ENCODE measurements at places on chromosomes 13 and 19.

GRCh38 chr19:2534423-2535013 is 58.6 kb downstream of the GADD45B start:
- DNase-seq, result no peak

- DNase-seq, result no peak
Measured at GRCh38 chr19:51024924-51025323, 1.5 kb downstream of the KLK11 start.

DNA sequence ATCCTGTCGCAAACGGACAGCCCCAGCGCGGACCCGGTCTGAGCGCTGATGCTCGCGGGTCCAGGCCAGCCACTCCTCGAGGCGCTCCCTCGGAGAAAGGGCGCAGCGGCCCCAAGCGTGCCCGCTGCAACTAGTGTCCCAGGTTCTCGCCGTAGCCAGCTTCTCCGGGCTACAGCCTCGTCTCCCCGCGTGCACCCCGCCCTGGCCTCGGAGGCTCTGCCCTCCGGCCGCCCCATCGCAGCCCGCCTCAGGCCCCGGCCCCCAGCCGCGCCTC is 487 bp downstream of the FLT1 start:
- no peak for DNase-seq

DNA sequence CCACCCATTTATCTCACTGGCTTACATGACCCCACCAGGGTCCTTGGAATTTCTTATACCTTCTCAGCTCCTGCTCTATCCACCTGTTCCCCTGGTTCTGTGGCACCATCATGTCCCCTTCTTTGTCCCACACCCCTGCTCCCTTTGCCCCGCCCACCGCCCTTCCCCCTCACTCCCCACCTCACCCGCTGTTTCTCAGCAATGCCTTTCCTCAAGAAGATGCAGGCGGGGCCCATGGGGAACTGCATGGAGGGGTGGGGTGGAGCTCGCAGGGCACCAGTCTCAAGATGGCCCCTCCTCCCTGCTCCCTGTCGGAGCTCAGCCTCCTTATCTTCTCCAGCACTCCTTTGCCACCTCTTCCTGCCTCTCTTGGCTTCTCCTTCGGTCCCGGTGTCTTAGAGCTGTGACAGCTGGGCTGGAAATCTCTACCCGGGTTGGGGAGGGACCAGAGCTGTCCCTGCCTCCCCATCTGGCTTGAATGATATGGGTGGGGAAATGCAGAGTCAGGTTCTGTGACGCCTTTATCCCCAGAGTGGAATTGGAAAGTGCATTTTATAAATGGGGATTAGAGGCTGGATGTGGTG is at the start of gene CABP5:
CABP5 (minus strand) TSS at position 405 of the 584 bp plus-strand sequence; CDS start at position 248, 157 bp downstream.
- no peak for DNase-seq

GRCh38 chr19:7140137-7140536 is 70.6 kb downstream of the ZNF557 start:
- DNase-seq, result no peak

DNA sequence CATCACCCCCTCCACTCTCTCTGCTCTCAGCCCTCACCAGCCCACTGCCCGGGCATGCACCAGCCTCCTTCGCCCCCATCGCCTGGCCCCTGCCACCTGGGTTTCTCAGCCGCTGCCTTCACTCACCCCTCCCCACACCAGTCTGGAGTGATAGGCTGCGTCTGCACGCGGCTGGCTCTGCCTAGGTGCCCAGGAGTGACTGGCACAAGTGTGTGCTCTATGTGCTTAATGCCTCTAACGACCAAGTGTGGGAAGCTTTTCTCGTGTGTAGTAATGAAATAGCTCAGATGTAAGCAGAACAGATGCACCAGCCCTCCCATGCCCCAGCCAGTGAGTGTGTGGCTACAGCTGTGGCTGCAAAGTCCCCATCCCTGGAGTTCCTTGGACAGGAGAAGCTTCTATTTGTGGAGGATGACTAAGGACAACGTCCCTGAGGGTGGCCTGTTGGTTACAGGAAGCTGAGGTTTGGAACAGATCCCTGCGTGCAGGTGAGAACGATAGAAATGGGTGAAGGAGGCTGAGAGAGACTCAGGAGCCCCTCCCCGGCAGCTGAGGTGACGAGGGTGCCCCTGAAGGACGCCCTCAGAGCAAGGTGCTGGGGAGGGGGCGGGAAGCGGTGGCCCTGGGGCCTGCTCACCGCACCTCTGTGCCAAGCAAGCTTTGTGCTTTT is 35.6 kb downstream of the ATP11A start:
- DNase-seq, result no peak

GRCh38 chr13:75329723-75330122 is 152.2 kb downstream of the TBC1D4 start:
- no peak for DNase-seq

- DNase-seq, result no peak
Measured at GRCh38 chr13:93788456-93788855, 561.8 kb downstream of the GPC6 start.

DNA sequence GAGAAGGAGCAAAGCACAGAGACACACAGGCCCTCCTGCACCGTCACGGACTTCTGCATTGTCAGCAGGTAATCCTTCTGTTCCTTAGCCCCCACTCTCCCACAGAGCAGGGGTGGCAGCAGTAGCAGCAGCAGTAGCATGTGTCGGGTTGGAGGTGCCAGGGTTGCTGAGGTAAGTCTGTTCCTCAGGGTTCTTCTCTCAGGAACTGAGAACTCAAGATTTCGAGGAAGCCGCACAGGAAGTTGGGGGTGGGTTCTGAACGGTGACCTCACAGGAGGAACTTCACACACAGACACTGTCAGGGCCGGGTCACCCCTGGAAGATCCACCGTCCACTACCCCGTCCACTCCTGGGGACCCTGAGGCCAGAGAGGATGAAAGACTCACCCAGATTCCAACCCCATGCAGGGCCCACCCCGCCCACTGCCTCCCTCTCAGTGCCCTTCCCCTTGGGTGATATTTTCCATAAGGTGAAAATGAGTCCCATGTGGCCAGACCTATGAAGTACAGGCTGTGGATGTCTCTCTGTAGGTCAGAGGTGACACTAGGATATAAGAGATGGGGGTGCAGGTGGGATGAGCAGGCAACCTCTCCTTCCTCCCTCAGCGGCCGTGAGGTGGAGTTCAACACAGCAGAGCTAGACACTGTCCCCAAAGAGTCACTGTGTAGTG is at the start of gene SIGLEC12:
SIGLEC12 (minus strand) TSS at position 207 of the 670 bp plus-strand sequence; CDS start at position 140, 67 bp downstream.
- no peak for DNase-seq

DNA sequence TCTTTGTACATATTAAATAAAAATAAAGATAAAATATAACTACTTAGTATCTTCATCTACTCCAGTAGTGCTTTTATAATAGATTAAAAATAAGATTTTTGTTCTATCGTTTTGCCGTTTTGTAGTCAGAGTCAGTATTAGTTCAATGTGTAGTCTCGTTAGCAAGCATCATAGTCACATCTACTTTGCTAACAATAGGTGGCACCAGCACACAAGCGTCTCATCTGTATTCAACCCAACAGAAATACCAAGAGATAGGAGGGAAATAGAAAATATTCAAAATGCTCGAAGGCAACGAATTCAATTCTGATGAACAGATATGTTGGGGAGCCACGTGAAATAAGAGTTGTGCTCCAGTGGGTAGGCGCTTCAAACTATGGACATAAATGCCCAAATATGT is 21.4 kb upstream of the MICU2 start:
- no peak for DNase-seq

DNA sequence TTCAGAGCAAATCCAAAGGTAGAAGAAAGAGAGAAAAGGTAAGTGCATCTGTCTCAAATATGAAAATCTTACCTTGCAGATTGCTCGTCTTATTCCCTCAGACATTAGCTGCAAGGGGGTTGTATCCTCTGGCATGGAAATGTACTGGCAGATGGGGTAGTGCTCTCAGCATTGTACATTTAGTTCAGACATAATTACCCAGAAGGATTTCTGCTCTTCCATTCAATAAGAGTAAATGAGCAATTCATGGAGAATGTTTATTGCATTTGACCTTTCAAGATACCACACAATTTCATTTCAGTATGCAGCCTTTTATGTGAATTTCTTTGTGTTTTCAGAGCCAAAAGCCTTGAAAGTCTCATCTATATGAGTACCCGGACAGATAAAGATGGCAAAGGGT is 63.8 kb downstream of the SCEL start:
- no peak for DNase-seq

- no peak for DNase-seq
Measured at GRCh38 chr13:110421061-110421460, 114.0 kb downstream of the COL4A2 start.

DNA sequence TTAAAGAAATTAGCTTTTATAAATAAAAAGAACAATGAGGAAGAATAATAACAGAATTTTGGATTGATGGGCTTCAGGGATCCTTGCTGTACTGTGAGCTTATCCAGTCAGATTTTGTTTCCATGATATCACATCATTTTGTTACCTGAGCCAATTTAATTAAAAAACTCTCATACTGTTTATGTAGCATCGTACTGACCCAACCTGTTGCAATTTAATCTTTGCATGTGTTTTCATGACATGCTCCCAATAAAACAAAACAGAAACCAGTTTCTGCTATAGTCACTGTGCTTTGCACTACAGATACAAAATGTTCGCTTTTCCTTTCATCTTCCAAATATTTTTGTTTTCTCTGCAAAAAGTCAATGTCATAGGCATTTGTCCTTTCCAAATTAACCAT is 109.7 kb upstream of the RNF113B start:
- DNase-seq, result no peak

GRCh38 chr13:108289819-108290218 is 20.3 kb downstream of the TNFSF13B start:
- no peak for DNase-seq

DNA sequence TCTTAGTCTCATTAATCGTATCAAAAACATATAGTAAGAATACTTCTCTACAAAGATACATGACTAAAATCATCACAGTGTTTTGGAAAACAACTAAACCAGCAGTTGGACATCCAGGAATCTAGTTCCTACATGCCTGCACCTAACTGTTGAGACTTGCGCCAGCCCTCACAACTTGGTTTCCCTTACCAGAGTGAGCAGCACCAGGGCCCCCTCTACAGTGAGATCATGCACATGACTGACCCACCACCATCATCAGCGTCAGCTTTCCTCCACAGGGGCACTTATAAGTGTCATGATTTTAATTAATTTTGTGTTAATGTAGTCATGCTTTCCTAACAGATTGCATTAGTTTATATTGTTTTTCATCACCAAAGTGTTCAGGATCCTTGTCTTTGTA is 1322.0 kb downstream of the EFNB2 start:
- no peak for DNase-seq

DNA sequence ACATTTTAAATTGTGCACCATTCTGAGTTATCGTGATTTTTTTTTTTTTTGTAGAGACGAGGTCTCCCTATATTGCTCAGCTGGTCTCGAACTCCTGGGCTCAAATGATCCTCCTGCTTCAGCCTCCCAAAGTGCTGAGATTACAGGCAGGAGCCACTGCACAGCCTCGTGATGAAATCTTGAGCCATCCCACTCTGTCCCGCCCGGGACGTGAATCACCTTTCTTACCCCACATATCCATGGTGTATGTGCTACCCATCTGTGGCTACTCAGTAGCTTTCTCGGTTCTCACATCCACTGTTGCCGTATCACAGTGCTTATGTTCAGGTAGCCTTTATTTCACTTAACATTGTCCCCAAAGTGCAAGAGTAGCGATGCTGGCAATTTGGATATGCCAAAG is 26.5 kb downstream of the PAK4 start:
- DNase-seq, result no peak

GRCh38 chr13:80707000-80707983 is 366.4 kb upstream of the SPRY2 start:
- no peak for DNase-seq

GRCh38 chr19:12984683-12985048 is 10.6 kb upstream of the NFIX start:
- DNase-seq, result no peak
